Sigmoid colon (tissue), 7 donors: ENCODE measurements at places on chromosomes 6 and 20. TPM values are rescaled to one million over a fixed set of nuclear protein-coding genes. Genes with fewer than 3 reads are reported as not detected.

- H3K4me3 ChIP-seq = no peak overlapping the region
- no peaks in the 10 kb centered on the region for H3K36me3 ChIP-seq
- no peak for DNase-seq
- H3K27ac ChIP-seq = peak overlapping the region; percentile 88
- H3K4me1 ChIP-seq = peaks cover 17% of the 10 kb centered on the region
- H3K27me3 ChIP-seq = no peaks in the 10 kb centered on the region
Measured at GRCh38 chr20:57350081-57350710, 859 bp upstream of the RAE1 start.

- H3K4me3 ChIP-seq = no peak overlapping the region
- no peaks in the 10 kb centered on the region for H3K36me3 ChIP-seq
- no peaks in the 10 kb centered on the region for H3K27me3 ChIP-seq
- DNase-seq = no peak
- no peak overlapping the region for H3K27ac ChIP-seq
Measured at GRCh38 chr6:154380741-154381140, 24.1 kb upstream of the IPCEF1 start.

DNA sequence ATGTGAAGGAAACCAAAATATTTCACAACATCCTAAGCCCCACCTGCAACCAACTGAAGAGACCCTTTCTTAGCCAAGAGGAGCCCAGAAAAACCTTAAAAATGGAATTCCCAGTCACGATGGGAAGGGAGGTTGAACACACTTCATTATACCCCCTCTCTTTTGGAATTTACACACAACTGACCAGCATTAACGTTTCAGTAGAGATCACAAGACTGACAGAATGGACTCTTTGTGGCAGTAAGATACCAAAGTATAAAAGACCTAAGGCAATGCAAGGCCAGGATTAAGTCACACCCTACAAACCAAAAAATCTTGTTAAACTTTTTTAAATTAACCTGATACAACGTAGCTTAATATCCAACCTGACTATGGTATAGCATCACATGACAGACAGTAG is 190.9 kb downstream of the OTOR start:
- H3K27me3 ChIP-seq = no peaks in the 10 kb centered on the region
- H3K4me3 ChIP-seq = no peak overlapping the region
- no peak overlapping the region for H3K27ac ChIP-seq
- no peaks in the 10 kb centered on the region for H3K36me3 ChIP-seq

DNA sequence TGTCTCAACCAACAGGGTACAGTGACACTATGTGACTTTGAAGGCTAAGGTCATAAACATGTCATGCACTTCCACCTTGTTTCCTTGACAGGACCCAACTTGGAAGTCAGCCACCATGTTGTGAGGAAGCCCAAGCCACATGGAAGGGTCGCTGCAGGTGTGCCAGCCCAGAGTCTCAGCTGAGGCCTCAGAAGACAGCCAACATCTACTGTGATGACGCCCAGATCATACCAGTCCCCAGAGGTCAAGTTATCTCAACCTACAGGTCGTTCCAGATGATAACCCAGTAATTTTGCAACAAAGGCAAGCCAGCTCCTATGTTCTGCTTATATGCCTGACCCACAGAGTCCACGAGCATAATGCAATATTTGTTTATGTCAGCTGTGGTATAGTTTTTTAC is 376.0 kb upstream of the AGPAT4 start:
- no peak overlapping the region for H3K4me3 ChIP-seq
- H3K36me3 ChIP-seq = no peaks in the 10 kb centered on the region
- no peaks in the 10 kb centered on the region for H3K27me3 ChIP-seq
- H3K4me1 ChIP-seq = no peaks in the 10 kb centered on the region
- no peak overlapping the region for H3K27ac ChIP-seq
- no peak for DNase-seq

GRCh38 chr20:8127553-8128255 is 4.4 kb upstream of the PLCB1 start:
- no peak for DNase-seq
- H3K4me3 ChIP-seq = no peak overlapping the region
- peaks cover 55% of the 10 kb centered on the region for H3K4me1 ChIP-seq
- H3K27me3 ChIP-seq = no peaks in the 10 kb centered on the region

GRCh38 chr6:146444189-146444588 is 99.4 kb upstream of the RAB32 start:
- no peaks in the 10 kb centered on the region for H3K27me3 ChIP-seq
- H3K4me1 ChIP-seq = no peaks in the 10 kb centered on the region
- H3K36me3 ChIP-seq = no peaks in the 10 kb centered on the region
- no peak overlapping the region for H3K4me3 ChIP-seq

GRCh38 chr6:96991618-96992342 is 67.3 kb downstream of the KLHL32 start:
- H3K4me3 ChIP-seq = no peak overlapping the region
- H3K36me3 ChIP-seq = no peaks in the 10 kb centered on the region
- no peaks in the 10 kb centered on the region for H3K4me1 ChIP-seq
- no peak for DNase-seq

- DNase-seq = no peak
- no peaks in the 10 kb centered on the region for H3K4me1 ChIP-seq
- no peaks in the 10 kb centered on the region for H3K27me3 ChIP-seq
- no peak overlapping the region for H3K4me3 ChIP-seq
- H3K36me3 ChIP-seq = no peaks in the 10 kb centered on the region
Measured at GRCh38 chr6:41356825-41357224, 21.4 kb downstream of the NCR2 start.

The PXDC1 gene
- 116 TPM for total RNA-seq

DNA sequence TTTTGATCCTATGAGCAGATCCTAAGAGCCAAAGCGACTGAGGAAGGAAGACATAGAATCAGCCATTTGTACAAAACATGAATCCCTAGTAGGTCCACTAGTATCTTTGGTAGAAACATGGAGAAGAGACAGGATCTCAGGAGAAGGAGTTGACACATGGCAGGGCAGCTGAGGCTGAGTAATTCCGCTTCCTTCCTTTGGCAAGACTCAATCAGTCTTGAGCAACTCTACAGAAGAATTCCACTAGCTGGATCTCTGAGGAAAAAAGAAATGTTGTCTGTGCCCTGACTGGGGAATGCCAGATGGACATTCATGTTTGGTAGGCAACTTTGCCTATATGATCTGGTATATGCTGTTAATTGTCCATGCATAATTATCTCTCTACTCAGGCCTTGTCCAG is 35.3 kb downstream of the ESR1 start:
- H3K27ac ChIP-seq = no peak overlapping the region
- DNase-seq = no peak
- no peaks in the 10 kb centered on the region for H3K27me3 ChIP-seq
- no peak overlapping the region for H3K4me3 ChIP-seq
- no peaks in the 10 kb centered on the region for H3K36me3 ChIP-seq

- H3K4me3 ChIP-seq = no peak overlapping the region
- no peak for DNase-seq
- no peaks in the 10 kb centered on the region for H3K27me3 ChIP-seq
- no peaks in the 10 kb centered on the region for H3K4me1 ChIP-seq
- no peak overlapping the region for H3K27ac ChIP-seq
- H3K36me3 ChIP-seq = no peaks in the 10 kb centered on the region
Measured at GRCh38 chr6:169101036-169101805, 152.4 kb downstream of the THBS2 start.

DNA sequence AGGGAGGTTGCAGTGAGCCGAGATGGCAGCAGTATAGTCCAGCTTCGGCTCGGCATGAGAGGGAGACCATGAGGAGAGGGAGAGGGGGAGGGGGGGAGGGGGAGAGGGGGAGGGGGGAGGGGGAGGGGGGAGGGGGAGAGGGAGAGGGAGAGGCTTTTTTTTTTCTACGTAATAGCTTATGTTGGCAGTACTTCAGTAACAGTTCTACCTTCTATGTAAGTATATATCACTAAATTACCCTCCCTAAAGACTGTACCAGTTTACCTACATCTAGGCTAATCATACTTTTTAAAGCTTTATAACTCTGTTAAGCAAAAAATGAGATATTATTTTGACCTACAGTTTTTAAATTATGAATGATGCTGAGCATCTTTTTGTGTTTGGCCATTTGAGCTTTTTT is 13.6 kb downstream of the TM9SF4 start:
- no peak for DNase-seq
- H3K4me3 ChIP-seq = no peak overlapping the region
- H3K4me1 ChIP-seq = no peaks in the 10 kb centered on the region

The NKX2-2 gene
- total RNA-seq = not detected

The CDH26 gene
- total RNA-seq = 5.5 TPM

DNA sequence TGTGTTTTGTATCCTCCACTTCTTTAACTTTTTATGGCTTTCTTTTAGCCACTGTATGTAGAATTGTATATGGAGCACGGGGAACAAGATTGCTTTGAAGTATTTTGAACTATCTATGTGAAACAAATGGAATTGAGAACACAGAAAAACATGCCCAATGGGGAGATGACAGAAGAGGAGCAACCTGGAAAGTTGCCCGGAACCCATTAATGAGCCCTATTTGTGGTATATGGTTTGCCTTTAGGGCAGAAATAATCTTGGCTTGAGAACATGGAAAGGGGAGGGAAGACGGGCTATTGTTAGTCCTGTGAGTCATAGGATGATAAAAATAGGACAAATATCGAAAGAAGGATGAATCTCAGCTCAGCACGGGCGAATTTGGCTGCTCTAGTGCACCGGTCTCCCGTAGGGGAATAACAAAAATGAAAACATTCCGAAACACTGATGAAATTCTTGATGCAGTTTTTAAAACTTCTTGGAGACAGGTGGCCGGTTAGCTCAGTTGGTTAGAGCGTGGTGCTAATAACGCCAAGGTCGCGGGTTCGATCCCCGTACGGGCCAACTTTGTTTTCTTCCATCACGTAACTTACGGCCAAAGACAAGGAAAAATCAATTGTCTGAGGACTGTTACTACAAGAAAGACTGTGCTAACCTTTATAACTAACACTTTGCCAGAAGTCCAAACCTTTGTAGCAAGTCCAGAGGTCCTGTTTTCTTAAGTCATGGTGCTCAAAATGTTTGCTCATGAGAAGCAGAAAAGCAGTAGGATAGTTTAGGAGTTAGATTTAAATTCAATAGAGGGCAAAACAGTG is 15.7 kb downstream of the HMGN4 start:
- H3K27ac ChIP-seq = peak overlapping the region; percentile 89
- H3K36me3 ChIP-seq = no peaks in the 10 kb centered on the region
- H3K27me3 ChIP-seq = no peaks in the 10 kb centered on the region
- H3K4me3 ChIP-seq = peak overlapping the region; percentile 47
- peak; percentile 91 for DNase-seq
- H3K4me1 ChIP-seq = peaks cover 6% of the 10 kb centered on the region

The HNF4A gene
- total RNA-seq = not detected

The FKBP1C gene
- not detected for total RNA-seq

The KCNB1 gene
- 17.4 TPM for total RNA-seq
